ENCODE measurements at places on chromosomes 2 and 18. TPM values are rescaled to one million over a fixed set of nuclear protein-coding genes. Genes with fewer than 3 reads are reported as not detected.

DNA sequence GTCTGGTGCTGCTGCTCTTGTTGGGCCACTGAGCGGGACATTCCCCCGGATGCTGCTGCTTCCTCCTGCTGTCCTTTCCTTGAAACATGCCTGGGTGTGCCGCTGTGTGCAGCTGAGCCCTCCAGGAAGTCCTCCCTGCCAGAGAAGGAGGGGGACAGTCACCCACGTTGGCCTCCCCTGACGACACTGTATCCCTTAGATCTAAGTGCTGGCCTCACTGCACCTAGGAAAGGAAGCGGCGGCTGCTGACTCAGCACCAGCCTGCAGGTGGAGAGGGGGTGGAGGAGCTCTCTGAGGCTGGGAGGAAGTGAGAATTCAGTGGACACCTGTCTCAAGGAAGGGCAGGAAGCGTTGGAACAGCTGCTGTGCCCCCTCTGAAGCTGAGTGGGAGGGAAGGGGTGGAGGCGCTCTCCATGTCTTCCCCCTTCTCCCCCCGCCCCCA, 239.8 kb downstream of the HAUS1 start:
- H3K36me3 ChIP-seq, result no peaks in the 10 kb centered on the region
- no peak for DNase-seq
- no peak overlapping the region for H3K27ac ChIP-seq
- no peaks in the 10 kb centered on the region for H3K27me3 ChIP-seq

GRCh38 chr2:219118504-219118903, 42.1 kb downstream of the NHEJ1 start:
- no peak overlapping the region for H3K27ac ChIP-seq
- H3K4me1 ChIP-seq, result no peaks in the 10 kb centered on the region
- H3K36me3 ChIP-seq, result no peaks in the 10 kb centered on the region
- no peak for DNase-seq

DNA sequence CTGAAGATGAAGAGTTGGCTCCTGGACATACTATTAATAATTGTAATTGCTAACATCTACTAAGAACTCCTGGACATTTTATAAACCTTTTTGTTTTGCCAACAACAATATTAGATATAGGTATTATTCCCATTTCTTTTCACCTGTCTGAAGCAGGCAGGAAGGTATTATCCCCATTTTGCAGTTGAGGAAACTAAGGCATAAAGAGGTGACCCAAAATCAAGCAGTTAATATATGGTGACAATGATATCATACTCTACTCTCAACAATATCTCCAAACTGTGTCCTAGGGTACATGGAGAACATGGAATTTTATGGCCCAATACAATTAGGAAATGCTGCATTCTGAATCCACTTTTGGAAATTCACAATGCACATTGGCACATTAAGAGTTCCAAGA, 1.8 kb upstream of the NMI start:
- H3K4me1 ChIP-seq, result no peaks in the 10 kb centered on the region
- no peaks in the 10 kb centered on the region for H3K27me3 ChIP-seq
- no peak overlapping the region for H3K4me3 ChIP-seq
- no peak overlapping the region for H3K27ac ChIP-seq

The IMMT gene
- 44.8 TPM for total RNA-seq

Data from breast epithelium (tissue), 4 donors.